ENCODE measurements at places on chromosomes 2 and 18.

- no peak for DNase-seq
Measured at GRCh38 chr2:169011698-169012097, 19.4 kb downstream of the ABCB11 start.

DNA sequence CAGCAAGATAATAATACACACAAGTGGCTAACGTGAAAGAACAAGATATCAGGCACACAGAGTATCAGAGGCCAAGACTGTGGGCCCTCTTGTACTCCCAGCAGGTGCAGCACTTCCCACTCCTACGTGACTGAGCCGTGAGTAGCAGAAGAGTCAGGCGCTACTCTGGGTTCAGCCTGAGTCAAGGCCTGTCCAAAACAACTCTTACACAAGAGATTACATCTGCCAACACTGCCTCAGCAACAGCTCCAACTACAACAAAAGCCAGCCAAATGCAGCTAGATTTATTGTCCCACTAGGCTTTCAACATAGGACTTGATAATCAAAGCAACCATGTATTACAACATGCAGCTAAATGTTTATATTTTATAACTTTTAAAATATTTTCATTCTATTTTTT lies 56.2 kb downstream of the ITSN2 start:
- no peak for DNase-seq

- DNase-seq = no peak
Measured at GRCh38 chr18:69703461-69703860, 244.2 kb downstream of the CD226 start.

- DNase-seq = no peak
Measured at GRCh38 chr2:216300906-216301305, 71.4 kb downstream of the MARCHF4 start.

DNA sequence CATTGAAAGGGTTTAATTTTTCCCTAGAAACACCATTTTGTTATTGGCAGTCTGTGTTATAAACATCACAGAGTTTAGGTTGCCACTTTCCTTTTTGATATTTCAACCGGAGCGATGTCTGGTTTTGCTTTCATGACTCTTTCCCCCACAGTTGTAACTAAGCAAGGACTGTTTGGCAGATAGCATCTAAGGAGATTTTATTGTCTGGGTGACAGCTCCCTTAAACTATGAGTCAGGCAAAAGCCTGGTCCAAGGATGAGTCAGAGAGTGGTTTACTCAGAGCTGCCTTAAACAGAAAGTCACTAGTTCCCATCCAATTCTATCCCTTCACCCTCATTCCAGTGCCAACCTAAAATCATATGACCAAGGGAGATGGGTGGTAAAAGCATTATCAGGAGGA lies 341.6 kb upstream of the VWC2L start:
- DNase-seq = peak; percentile 94

- DNase-seq = no peak
Measured at GRCh38 chr2:3041841-3042600, 335.6 kb downstream of the EIPR1 start.

- DNase-seq = no peak
Measured at GRCh38 chr18:9810994-9811705, 74.6 kb upstream of the TXNDC2 start.

GRCh38 chr2:106886916-106887758 lies 1.2 kb upstream of the ST6GAL2 start:
- DNase-seq = no peak

DNA sequence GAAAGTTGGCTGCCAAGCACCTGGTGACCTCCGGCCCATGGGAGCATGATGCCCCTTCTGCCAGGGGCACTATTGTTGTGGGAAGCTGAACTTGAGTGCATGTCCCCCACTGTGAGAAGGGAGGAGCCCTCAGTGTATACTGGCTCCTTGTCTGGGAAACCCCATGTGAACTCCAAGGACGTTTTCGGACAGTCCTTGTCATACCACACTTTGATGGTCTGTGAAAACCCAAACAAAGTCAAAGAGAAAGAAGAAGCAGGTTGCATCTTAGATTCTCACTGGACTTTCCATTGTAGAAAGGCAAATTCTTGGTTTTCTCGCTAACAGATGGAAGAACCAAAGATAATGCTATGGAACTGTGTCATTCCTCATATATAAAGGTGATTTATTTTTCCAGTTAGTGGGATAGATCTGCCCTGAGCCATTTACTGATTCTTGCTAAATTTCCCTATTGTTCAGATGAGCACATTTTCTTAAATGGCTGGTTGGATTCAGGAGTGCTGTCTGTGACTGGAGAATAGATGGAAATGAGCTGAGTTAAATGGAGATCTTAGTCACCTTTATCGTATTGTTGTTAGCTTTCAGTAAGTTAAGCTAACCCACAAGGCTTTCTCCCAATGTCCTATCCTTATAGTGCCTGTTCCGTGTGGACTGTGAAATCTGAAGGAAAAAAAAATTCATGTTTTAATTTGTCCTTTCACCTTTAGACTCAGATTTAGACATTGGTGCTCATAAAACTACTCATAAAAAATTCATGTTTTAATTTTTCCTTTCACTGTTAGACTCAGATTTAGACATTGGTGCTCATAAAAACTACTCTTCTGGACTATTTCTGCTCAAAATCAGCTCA lies 166.6 kb downstream of the ACTR3 start:
- DNase-seq = no peak

DNA sequence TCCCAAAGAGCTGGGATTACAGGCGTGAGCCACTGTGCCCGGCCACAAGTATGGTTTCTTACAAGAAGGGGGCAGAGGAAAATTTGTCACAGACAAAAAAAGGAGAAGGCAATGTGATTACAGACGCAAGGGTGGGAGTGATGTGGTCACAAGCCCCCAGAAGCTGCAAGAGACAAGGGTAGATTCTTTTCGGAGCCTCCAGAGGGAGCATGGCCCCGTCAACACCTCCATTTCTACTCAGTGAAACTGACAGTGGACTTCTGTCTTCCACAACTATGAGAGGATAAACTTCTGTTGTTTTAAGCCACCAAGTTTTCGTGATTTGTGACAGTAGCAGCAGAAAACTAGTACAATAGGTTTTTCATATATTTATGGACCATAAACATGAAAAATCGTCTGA lies 2.1 kb upstream of the TCF7L1 start:
- DNase-seq = peak; percentile 21

DNA sequence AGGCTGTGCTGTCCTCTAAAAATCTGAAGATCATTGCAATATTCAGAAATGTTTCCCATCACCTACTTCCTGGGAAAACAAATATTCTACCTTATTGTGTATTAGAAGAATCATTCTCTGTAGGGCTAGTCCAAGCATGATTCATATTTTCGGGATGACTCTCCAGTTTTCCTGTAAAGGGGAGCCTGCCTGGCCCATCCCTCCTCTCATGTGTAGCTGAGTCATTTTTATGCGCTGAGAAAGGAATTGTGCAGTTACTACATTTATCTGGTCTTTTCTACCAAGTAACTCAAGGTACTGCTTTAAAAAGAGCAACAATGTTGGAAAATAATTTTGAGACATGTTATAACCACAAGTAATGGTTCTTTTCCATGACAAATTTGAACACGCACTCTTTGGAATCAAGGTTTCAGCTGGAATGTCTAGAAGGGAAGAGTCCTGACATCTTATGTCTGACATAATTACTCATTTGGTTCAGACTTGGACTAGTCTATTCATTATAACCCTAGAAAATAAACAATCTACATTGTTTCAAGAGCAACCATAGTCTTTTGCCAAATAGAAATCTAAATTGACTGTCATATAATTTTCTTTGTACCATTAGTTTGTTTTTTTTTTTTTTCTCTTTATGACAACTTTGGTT lies 6.6 kb downstream of the DSG3 start:
- DNase-seq = peak; percentile 83

- DNase-seq = peak; percentile 33
Measured at GRCh38 chr2:69789175-69789721, 40.2 kb upstream of the GMCL1 start.

DNA sequence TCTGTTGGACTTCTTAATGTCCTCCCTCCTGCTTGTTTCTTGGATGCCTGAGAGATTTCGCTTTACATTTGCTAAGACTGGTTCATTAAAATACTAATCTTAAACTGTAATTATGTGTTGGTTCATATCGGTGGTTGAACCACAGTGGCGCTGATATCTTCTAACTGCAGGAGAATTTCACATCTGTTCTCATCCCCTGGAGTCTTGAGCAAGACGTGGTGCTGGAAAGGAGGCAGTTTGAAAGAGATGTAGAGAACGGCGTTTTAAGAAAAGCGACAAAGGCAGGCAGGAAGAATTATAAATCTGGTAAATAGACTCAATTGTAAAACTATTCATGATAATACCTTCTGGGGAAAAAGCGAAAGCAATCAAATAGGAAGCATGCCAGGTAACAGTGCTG lies 79.5 kb downstream of the NXPH2 start:
- DNase-seq = no peak

DNA sequence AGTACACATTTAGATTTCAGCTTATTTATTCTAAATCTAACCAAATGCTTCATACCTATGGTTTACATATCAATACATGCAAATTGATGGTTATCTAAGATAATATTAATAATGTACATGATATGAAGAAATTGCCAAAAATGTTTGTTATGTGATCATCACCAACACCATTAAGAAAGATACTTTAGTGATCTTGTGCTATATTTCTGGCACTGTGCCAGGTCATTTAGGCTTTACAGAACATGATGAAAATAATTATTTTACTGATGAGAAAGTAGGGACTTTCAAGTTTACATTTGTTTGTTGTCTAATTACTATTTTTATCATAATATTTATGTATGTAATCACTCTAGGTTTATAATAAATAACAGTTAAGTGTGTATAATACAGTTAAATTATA lies 158.3 kb downstream of the GULP1 start:
- no peak for DNase-seq

DNA sequence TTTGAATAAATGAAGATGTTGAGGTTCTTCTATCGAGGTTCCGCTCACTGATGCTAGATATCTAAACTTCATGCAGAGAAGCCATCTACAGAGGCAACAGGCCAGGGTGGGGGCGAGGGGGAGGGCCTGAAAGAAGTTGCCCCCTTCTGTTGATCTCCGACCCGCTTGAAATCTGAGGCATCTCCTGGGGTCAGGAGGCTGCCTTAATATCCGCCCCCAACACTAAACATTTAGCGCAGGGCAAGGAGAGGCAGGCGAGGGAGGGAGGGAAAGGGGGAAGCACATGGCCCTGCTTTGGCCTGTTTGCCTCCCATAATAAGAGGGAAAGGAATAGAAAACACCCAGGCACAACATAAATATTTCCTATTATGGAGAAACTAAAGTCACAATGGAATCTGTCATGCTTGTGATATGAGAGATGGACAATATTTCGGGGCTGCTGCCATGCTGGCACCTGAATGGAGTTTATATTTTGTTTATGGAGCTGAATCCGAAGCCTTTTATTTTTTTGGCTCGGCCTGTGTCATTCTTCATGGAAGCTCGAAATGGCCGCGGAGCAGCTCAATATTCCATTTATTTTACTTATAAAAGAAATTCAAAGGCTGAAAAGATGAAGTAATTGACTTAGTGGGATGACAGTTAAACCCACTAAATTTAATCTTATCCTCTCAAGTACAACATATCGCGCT lies 221.1 kb downstream of the INSIG2 start:
- no peak for DNase-seq

DNA sequence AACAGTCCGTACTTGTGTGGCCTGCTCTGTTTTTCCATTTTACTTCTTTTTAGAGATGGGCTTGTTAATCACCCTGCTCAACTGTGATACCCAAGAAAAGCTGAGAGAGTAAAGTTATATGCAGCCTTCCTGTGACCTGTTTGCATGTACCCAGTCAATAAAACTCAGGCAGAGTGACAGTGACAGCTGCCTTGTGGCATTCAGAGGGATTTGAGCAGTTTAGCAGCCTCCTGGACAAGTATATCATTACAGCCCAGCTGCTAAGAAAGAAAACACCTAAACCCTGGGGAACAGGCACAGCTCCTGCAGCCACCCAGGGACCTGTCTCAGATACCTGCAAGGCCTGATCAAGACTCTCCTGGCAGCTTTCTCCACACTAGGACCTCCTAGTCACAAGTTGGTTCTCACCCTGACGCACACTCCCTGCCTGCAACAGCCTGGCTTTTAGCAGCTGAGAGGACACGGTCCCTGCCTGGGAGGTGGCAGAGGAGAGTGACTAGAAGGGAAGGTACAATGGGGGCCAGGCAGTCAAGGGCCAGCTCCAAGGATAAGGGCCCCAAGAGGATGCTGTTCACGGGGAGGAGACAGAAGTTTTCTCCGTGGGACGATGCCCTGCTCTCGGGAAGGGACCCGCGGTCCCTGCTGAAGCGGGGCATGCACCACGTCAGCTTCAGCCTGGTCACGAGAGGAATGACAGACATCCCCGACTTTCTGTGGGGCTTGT lies at the start of gene LRRC30:
Gene LRRC30 (plus strand): TSS at position 464 of the 724 bp plus-strand sequence. CDS start 50 bp downstream, at position 514.
- DNase-seq = no peak

- no peak for DNase-seq
Measured at GRCh38 chr18:48397021-48397420, 12.2 kb downstream of the ZBTB7C start.

GRCh38 chr2:180063494-180064092 lies 56.5 kb upstream of the CWC22 start:
- DNase-seq = no peak

DNA sequence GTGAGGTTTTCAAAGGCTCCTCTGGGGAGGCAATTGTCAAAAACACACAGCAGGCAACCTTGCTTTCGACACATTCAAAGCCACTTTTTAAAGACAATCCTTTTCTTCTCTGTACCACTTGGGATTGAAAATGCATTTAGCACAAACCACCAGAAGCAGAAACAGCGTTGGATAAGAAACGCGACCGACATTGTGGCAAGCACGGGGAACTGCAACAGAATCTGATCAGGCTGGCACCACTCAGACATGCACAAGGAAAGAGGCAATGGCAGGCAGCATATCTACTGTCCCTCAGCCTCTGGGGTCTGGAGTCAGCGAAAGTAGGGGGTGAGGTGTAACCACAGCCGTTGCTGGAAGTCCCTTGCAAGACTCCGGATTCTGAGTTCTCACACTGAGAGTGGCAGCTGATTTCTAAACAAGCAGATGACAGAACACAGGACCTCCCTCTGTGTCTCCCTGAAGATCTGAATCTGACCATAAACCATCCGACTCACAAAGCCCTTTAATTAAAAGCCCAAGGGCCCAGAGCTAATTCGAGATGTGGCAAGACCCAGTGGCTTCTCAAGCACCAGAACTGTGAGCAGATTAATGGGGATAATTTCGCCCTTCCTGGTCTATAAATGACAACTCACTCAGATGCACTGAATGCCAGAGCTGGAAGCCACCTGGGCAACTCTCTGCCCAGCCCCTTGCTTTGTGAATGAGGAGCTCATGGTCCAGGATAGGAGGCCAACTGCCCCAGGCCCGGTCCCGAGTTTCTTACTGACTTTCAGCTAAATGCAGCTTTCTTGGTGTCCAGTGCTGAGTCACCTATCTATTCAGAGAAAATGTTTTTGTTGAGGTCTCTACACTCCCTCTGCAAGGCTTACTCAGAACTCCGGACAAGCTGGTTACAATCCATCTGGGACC lies 29.6 kb downstream of the CYRIA start:
- no peak for DNase-seq

- DNase-seq = no peak
Measured at GRCh38 chr2:134462791-134463698, 209.2 kb downstream of the MGAT5 start.

GRCh38 chr2:222427646-222428301 lies 3.4 kb downstream of the SGPP2 start:
- peak; percentile 79 for DNase-seq
